ENCODE measurements at places on chromosomes 13 and 19.

DNA sequence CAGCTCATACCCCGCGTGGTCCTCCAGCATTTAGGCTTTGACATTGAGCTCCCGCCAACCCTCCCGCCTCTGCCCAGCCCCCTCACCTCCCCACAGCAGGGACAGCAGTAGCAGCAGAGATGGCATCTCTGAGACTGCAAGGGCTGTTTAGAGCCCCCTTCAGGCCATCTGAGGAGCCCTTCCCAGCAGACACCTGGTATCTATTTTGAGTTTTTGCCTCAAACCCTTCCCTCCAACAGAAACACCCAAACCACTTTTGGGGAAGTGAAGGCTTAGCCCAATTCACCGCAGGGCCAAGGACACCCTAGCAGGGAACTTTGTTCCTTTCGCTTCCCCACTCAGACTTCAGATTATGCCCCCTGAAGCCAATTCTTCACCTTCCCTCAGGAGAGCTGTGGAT, 6.3 kb upstream of the ZNF175 start:
- DNase-seq = no peak

DNA sequence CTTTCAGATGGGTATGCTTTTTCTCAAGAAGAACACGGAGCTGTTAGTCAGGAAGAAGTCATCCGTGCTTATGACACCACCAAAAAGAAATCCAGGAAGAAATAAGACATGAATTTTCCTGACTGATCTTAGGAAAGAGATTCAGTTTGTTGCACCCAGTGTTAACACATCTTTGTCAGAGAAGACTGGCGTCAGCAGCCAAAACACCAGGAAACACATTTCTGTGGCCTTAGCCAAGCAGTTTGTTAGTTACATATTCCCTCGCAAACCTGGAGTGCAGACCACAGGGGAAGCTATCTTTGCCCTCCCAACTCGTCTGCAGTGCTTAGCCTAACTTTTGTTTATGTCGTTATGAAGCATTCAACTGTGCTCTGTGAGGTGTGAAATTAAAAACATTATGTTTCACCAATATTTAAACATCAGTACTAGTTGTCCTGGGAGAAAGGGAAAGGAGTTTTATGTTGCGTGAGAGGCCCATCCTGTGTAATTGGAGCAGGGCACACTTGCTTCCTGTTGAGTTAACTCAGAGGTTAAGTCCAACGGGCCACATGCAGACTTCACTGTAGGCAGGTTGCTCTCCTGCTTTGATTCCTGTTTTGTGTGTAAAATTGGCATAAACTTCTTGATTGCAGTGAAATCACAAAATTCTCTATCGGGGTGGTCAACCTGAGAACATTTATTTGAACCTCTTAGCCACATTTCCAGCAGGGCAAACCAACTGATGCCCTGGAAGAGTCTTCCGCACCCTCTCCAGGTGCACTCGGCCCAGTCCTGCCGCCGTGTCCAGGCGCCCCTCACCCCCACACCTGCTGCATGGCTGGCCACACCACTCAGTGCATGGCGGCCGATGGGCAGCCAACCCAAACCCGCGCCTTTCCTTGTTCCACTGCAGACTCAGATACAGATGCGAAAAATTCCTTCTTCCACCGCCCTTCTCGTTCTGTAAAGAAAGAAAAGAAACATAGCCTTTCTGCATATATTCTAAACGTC, 31.6 kb downstream of the SHISA2 start:
- DNase-seq = peak; percentile 32

- DNase-seq = no peak
Observed at GRCh38 chr13:113853518-113854237, 10.2 kb downstream of the GAS6 start.

DNA sequence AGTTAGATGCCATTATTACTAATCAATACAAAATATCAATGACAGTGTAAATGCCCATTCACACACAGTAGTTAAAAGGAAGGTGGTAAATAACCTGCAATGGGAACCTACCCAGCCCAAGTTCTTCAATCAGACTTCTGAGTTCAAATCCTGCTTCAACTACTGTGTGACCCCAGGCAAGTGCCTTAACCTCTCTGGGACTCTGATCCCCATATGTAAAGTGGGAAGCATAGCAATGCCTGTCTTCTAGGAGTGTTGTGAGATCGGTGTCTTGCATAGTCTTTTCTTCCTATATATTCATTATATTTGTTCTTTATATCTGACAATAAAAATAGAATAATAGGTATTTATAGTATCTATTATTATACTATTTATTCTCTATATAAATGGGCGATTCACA, 6.9 kb downstream of the TIMM13 start:
- no peak for DNase-seq

DNA sequence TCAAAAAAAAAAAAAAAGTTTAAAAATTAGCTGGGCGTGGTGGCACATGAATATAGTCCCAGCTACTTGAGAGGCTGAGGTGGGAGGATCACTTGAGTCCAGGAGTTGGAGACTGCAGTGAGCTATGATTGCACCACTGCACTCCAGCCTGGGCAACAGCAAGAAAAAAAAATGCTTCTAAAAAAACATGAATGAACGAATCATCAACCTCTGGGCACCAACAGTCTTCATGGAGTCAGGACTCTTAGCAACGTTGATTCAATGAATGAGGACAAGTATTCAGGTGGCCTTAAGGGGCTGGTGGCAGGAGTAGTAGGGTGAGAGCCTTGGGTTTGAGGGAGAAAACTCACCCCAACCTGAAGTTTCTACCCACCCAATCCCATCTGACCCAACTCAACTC, 20.6 kb upstream of the OLFM2 start:
- no peak for DNase-seq

GRCh38 chr13:48319531-48320398, 16.2 kb downstream of the RB1 start:
- DNase-seq = no peak

GRCh38 chr19:30752876-30753275, 380.7 kb downstream of the ZNF536 start:
- DNase-seq = no peak
